ENCODE measurements at places on chromosomes 7 and 10. TPM values are rescaled to one million over a fixed set of nuclear protein-coding genes. Genes with fewer than 3 reads are reported as not detected.

GRCh38 chr7:100971111-100972001, 2.0 kb downstream of the MUC12 start:
- no peak for DNase-seq

- DNase-seq = no peak
Measured at GRCh38 chr10:113151190-113151666, 201.2 kb downstream of the TCF7L2 start.

GRCh38 chr10:23067939-23068775, 27.2 kb upstream of the MSRB2 start:
- peak; percentile 36 for DNase-seq

DNA sequence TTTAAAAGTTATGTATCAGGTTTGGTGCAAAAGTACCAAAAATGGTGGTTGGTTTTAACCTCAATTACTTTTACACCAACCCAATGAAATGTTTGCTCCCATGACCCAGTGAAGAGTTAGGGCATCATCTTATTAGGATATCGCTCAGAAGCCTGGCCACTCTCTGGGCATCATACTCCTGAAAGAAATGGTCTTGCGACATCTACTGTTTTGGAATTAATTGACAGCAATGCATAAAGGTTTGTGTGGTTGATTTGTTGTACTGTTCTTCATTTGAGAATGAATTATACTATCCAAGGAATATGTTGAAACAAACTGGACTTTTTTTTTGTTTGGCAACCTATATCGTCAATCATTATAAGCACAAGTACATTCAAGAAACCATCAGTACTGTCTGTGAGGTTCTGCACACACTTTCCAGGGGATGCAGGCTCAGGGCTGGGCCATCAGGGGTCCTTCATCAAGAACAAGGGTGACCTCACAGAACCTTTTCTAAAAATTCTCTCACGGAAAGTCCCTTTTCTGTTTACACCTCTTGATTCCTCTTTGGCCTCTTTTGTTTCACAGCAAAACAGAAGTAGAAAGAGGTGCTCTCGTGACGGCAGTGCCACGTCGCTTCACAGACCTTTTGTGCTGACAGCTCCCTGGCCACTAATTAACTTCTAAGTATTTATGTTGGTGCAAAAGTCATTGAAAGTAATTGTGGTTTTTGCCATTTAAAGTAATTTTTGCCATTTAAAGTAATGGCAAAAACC, 117.2 kb upstream of the KLF6 start:
- DNase-seq = no peak

DNA sequence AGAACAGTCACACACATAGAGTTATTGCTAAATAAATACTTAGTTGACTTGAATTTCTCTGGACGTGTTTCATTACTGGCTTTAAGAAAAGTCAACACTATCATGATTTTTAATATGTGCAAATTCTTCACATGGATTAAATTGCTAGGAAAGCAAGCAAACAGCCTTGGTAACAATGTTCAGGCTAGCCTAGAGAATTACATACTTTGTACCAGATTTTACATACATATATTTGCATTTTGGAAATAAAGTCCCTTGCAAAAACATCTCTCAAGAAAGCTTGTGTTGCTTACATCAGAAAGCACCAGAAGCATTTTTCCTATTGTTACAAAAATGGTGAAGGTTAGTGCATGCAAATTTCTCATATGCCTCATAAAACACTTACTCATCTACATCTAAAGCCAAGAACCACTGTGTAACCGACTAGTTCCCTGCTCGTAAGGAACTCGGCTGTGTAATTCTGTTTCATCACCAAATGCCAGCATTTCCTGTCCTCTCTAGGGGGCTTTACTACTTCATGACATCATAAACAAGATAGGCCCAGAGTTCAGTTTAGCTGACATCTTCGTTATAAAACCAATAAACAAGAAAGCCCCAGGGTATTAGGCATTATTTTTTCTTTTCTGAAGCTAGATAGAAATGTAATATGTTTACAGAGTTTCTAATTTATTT, 87.8 kb downstream of the CFAP58 start:
- no peak for DNase-seq

- DNase-seq = no peak
Measured at GRCh38 chr10:126394948-126395347, 6.7 kb upstream of the ADAM12 start.

DNA sequence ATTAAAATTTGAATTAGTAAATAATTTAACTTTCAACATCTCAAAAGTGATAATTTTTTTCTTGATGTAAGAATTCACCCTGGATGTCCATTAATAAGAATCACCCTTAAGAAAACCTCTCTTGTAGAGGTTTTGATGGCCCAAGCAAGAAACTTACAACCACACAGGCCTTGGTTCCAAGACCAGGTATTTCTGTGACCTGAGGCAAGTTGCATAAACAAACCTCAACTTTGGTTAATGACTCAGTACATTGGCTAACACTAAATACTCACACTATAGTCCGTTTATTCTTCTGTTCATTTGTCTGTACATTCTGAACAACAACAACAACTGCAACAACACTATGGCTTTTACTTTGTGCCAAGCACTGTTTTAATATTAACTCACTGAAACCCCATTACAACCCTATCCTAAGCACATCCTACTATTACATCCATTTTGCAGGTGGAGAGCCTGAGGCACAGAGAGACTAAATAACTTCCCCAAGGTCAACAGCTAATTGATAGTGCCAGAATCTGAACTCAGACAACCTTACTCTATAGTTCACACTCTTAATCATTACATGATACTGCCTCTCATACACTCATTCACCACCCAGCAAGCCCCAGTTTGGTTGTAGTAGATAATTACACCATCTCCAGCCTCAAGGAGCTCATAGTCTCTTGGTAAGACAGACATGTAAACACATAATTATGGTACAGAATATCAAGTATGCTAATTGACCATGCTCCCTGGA, 6.6 kb downstream of the ANK3 start:
- no peak for DNase-seq

- DNase-seq = no peak
Measured at GRCh38 chr7:93293229-93293628, 61.1 kb downstream of the VPS50 start.

GRCh38 chr10:93615576-93616235, 3.4 kb downstream of the PDE6C start:
- no peak for DNase-seq

DNA sequence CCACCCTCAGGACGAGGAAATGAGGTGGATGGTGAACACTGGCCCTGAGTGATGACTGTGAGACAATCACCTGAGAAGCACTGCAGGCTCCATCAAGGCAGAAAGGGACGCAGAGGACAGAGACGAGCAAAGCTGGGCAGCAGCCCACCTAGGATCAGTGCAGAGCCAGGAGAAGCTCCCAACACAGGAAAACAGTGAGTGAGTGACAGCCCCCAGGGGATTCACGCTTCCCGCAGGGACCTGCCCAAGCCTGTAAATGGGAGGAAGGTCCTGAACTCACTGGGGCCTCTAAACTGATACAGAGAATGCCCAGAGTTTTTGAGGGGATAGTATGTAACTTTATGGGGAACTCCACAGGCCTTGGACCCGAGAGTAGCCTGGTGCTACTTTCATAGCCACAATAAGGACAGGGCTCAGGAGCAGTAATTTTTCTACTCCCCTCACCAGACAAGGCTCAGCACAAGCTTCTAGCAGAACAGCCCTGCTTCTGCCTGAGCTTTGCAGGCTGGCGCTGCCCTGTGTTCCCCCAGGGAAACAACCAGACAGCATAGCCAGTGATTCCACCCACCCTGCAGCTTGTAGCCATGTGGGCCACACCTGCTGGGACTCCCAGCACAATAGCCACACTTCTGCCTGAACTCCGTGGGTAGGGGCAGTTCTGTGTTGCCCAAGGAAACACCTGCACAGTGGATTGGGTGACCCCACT, 708.4 kb downstream of the POM121L12 start:
- DNase-seq = no peak

DNA sequence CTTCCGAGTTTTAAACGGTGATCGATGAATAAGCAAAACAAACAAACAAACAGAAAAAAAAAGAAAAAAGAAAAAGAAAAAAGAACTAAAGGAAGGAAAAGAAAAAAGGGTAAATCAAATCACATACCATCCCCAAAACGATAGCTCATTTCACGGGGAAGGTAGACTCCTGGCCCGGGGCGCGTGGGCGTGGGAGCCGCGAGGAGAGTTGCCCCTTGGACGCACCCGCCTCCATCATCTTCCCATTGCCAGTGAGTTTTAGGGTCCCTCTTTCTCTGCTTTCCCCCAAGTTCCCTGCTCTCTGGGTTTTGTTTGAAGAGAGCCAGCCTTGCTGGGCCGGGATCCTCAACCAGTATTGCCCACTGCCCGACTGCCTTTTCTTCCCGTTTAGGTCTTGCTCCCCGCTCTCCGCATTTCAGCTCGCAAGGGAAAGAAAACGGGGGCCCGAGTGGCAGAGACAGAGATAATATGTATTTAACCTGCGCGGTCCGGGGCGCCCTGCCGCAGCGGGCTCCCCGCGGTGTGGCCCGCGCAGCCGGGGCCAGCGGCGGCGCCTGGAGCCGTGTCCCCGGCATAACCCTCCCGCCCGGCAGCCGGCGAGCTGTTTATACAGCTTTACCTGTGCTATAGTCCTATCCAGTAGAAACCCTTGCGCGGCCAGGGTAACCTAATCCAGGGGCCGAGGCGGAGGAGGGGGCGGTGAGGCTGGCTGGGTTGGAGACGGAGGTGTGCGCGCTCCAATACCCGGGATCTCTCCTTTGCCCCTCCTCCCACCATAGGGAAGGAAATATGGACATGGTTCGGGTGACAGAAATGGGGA, 5.2 kb upstream of the GATA3 start:
- no peak for DNase-seq

The PON3 gene
- total RNA-seq = 3.2 TPM

The CRHR2 gene
- under 0.01 TPM for total RNA-seq

The SORCS3 gene
- 0.05 TPM for total RNA-seq

The ZNF804B gene
- total RNA-seq = not detected

The PRF1 gene
- 9.1 TPM for total RNA-seq

The AZGP1 gene
- 0.76 TPM for total RNA-seq

The SEMA4G gene
- 0.24 TPM for total RNA-seq

The ELN gene
- total RNA-seq = 5.2 TPM

Data from thymus (tissue), 14 donors.